AG08396 (cell line): ENCODE measurements at places on chromosomes 12 and 14.
A peak's percentile ranks its signal among the peaks of the same experiment; 100 is the strongest.

- no peak for DNase-seq
Measured at GRCh38 chr14:53742233-53742620, 214.4 kb downstream of the BMP4 start.

GRCh38 chr12:76451528-76451927 is 103.3 kb upstream of the BBS10 start:
- no peak for DNase-seq

DNA sequence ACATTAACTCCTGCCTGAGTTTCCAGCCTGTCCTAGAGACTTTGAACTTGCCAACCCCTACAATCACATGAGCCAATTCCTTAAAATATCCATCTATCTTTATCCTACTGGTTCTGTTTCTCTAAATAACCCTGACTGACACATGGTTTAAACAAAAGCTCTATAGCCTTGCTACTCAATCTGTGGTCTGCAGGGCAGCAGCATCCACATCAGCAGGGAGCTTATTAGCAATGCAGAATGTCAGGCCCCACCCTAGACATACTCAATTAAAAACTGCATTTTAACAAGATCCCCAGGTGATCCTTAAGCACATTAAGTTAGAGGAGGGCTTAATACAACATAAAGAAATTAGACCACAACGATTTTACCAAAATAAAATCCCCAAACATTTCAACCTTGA is 108.3 kb upstream of the CPSF6 start:
- no peak for DNase-seq

DNA sequence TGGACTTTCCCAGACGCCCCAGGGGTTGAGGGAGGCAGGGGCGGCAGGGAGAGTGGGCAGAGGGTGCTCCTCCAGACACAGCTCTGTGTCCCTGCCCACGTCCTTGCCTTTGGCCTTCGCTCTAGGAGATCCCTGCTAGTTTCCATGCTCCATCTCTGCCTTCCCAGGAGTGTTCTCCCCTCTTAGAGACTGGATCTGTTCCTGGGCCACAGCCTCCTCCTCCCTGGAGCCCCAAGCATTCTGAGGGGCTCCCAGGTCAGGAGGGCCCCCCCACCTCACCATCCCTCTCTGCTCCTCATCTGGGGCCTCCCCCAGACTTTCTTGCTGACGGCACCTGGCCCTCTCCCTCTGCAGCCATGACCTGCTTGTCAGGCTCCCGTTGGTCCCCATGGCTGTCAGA is 216.0 kb upstream of the FKBP4 start:
- no peak for DNase-seq

DNA sequence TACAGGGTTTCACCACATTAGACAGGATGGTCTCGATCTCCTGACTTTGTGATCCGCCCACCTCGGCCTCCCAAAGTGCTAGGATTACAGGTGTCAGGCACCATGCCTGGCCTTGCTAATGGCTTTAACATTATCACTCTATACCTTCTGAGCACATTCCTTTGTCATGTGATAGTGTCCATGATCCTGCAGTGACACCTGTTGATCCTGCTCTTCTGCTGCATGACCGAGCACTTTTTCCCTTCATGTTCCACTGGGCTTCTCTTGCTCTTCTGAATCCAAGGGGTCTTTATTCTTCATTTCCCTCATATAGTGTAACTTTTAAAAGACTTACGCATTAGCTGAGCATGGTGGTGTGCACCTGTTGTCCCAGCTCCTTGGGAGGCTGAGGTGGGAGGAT is 11.6 kb downstream of the ZNF268 start:
- no peak for DNase-seq

DNA sequence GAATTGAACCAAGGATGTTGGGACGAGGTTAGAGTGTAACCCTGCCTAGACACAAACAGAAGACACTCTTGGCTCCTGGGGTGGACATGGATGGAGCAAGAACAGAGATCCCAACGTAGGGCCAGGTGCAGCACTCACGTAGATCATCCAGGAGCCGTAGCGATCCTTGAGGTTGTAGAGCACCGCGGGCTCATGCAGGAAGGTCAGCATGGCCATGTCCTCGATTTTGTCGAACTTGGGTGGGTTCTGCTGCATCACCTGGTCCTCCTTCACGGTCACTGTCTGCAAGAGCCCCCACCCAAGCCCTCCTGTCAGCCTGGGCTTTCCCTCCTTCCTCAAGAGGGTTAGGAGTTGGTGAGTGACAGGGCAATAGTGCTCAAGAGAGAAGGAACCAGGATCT is 2.5 kb downstream of the MYH7 start:
- DNase-seq = no peak

DNA sequence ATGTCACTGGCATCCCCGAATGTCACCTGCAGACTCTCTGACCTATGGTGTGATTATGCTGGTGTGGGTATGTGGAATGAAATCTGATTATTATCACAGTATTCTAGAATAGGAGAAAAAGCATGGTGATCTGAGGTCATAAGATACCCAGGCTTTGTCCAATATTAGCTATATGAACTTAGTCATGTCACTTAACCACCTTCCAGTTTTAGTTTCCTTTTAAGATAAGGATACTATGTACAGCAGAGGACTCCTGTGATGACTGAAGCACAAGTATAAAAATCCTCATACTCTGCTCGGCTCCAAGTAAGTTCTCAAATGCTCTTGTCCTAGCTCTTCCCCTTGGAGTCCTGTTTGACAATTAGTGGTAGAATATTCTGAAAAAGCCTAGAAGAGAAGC is 2.8 kb downstream of the GNS start:
- no peak for DNase-seq

- DNase-seq = no peak
Measured at GRCh38 chr14:103330536-103330935, 3.5 kb upstream of the EIF5 start.

- DNase-seq = no peak
Measured at GRCh38 chr14:89588840-89589296, 171.8 kb upstream of the FOXN3 start.

DNA sequence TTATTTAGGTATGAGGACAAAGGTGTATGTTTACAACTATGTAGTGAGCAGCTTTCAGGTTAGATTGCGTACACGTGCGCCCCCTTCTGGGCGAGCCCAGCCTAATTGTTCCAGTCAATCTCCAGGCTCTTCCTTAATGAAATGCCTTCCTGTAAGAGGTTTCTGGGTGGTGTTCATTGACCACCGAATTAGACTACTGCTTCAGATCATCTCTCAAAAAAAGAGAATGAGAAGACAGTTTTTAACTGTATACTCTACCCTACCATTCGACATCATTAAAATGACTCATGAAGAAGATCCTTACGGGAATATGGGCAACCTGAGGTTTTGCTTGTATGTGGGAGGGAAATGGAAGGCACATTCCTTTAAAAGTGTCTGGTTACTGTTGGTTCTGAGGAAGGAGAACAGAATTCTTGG is 2.1 kb downstream of the LUM start:
- DNase-seq = peak; percentile 6

DNA sequence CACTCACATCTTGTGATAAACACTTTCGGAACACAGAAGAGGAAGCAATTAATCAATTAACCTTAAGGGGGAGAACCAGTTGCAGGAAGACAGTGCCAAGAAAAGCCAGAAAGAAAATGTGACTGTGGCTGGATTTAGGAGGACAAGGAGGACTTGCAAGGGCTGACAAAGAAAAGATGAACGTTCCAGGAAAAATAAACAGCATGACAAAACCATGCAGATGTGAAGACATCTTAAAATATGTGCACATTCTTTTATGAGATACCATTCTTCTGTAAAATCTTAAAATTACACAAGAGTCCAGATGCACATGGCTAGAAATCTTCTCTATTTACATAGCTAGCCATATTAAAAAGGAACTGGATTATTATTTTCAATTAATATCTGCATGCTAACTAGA is 33.4 kb downstream of the KITLG start:
- no peak for DNase-seq

DNA sequence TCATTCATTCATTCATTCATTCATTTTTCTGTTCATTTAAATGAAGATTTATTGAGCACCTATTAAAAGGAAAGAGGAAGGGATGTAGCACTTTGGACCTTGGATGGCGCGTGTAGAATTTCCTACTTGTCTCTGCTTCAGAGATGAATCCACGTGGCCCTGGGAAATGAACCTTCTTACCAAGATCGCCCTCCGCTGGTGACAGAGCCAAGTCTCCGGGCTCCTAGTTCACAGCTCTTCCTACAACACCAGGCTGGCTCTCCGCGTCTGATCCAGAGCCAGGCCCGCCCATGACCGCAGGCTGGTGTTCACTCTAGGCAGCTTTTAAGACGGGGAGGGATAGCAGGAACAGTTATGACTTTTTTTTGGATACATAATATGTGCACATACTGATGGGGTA is 70.9 kb upstream of the PIWIL1 start:
- no peak for DNase-seq

DNA sequence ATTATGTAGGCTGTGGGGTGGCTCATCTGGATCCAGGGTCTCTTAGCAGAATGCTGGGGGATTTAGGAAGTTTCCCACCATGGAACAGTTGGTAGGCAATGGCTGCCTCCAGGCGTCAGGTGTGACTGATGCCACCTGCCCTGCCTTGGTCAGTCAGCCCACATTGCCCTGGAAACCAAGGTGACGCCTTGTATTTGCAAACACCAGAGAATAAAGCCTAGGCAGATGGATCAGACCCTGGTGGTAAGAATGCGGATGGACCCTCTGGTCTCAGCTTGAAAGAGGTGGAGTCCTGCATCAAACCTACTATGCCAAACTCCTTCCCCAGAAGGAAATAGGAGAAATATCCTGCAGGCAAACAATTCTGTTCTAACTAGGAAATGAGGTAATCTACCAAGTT is 38.2 kb downstream of the NCKAP5L start:
- DNase-seq = no peak

- DNase-seq = no peak
Measured at GRCh38 chr14:103372017-103372416, 13.2 kb upstream of the MARK3 start.
